Panc1 (cell line): ENCODE measurements at places on chromosomes 5 and 9. TPM values are rescaled to one million over a fixed set of nuclear protein-coding genes. Genes with fewer than 3 reads are reported as not detected.

PRR16 gene
- not detected for total RNA-seq

RASGEF1C gene
- total RNA-seq = 0.49 TPM

GARIN3 gene
- not detected for total RNA-seq

SLC25A2 gene
- total RNA-seq = 0.28 TPM

RPL37 gene
- total RNA-seq = 916 TPM

PCDHB16 gene
- 1.8 TPM for total RNA-seq

CWC27 gene
- total RNA-seq = 19.7 TPM

FAM193B gene
- 58.5 TPM for total RNA-seq

SHOC1 gene
- total RNA-seq = 0.10 TPM

SOX30 gene
- total RNA-seq = not detected

SPINK13 gene
- total RNA-seq = not detected

ANKRD20A1 gene
- total RNA-seq = 1.9 TPM

IL5 gene
- total RNA-seq = not detected

HMMR gene
- total RNA-seq = 42.5 TPM

ANKRD55 gene
- total RNA-seq = not detected

SCGB3A1 gene
- total RNA-seq = not detected

UBE2R2 gene
- 67.2 TPM for total RNA-seq

BNIP1 gene
- total RNA-seq = 12.3 TPM

SLC46A2 gene
- total RNA-seq = not detected

NR2F1 gene
- total RNA-seq = 49.5 TPM

SPATA9 gene
- total RNA-seq = 0.15 TPM

CCDC183 gene
- 0.62 TPM for total RNA-seq

LCN15 gene
- 0.05 TPM for total RNA-seq

SCGB3A2 gene
- total RNA-seq = 0.39 TPM

HCN1 gene
- total RNA-seq = 0.36 TPM

CCNI2 gene
- total RNA-seq = 0.49 TPM

PKN3 gene
- total RNA-seq = 19.9 TPM

MED7 gene
- 9.9 TPM for total RNA-seq

TLX3 gene
- total RNA-seq = not detected

CSF2 gene
- not detected for total RNA-seq

SMIM32 gene
- 0.31 TPM for total RNA-seq

PHF24 gene
- 0.08 TPM for total RNA-seq

SLC22A5 gene
- 9.5 TPM for total RNA-seq

ACTBL2 gene
- not detected for total RNA-seq
